Type B pancreatic cell (in vitro differentiated cells): ENCODE measurements at places on chromosomes 6 and 20. TPM values are rescaled to one million over a fixed set of nuclear protein-coding genes. Genes with fewer than 3 reads are reported as not detected.

- no peak overlapping the region for H3K4me3 ChIP-seq
- peak overlapping the region; percentile 53 for H3K27ac ChIP-seq
- H3K27me3 ChIP-seq, result no peaks in the 10 kb centered on the region
- H3K4me1 ChIP-seq, result peaks cover 41% of the 10 kb centered on the region
These were observed 11.8 kb upstream of the NAA20 start for GRCh38 chr20:20005342-20005741.

GRCh38 chr6:44781912-44782597 lies 394.5 kb downstream of the CDC5L start:
- no peak overlapping the region for H3K27ac ChIP-seq
- DNase-seq, result no peak
- peaks cover 4% of the 10 kb centered on the region for H3K27me3 ChIP-seq
- H3K4me1 ChIP-seq, result peaks cover 4% of the 10 kb centered on the region

DNA sequence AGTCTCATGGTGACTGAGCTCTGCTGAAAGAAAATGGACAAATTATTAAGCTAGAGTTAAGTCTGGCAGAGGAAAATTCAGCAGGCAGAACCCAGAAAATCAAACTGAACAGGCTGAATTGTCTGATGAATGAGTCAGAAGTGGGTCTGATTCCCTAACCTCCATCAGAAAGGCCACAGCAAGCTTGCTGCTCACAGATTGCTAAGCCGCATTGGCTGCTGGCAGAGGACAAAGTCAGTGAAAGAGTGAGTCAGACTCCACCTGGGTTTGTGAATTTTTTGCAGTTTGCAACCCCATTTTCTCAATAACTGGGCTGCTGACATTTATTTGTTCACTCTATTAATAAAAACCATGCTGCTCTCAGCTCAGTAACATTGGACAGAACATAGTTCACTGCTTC lies 191.3 kb downstream of the EPM2A start:
- H3K4me1 ChIP-seq, result peaks cover 4% of the 10 kb centered on the region
- H3K36me3 ChIP-seq, result no peaks in the 10 kb centered on the region
- no peak for DNase-seq
- no peak overlapping the region for H3K4me3 ChIP-seq
- no peak overlapping the region for H3K27ac ChIP-seq
- no peaks in the 10 kb centered on the region for H3K27me3 ChIP-seq

DNA sequence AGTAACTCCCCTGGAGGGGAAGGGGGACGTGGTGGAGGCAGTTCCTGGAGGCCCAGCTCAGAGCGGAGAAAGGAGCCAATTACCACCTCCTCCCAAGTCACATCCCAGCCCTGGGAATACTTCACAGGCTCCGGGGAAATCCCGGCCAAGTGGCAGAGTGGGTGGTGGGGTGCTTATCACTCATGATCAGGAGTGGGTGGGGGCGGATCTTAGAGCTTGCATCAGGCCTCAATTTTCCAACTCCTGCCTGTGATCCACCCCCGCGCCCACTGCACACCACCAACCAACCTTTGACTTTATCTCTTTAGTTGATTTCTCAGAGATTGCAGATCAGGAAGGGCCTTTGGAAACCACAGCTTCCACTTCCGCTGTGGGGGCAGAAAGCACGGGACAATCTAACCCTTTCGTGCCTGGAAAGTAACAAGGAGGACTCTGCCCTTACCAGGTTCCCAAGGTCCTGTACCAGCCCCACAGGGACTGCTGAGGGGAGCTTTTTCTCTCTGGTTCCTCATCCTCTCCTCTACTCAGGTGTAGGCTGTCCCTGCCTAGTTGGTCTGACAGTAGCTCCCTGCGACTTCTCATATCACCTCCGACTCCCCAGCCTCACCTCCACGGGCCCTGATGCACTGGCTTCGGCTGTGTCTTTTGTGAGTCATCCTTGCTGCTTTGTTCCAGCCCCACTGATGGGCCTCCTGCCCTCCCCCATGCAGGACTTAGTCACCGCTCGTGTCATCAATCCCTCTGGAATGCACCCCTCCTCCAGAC lies 24.9 kb upstream of the IER3 start:
- peak overlapping the region; percentile 61 for H3K4me3 ChIP-seq
- no peaks in the 10 kb centered on the region for H3K27me3 ChIP-seq
- H3K4me1 ChIP-seq, result peaks cover 54% of the 10 kb centered on the region
- H3K27ac ChIP-seq, result peak overlapping the region; percentile 88
- no peak for DNase-seq

DNA sequence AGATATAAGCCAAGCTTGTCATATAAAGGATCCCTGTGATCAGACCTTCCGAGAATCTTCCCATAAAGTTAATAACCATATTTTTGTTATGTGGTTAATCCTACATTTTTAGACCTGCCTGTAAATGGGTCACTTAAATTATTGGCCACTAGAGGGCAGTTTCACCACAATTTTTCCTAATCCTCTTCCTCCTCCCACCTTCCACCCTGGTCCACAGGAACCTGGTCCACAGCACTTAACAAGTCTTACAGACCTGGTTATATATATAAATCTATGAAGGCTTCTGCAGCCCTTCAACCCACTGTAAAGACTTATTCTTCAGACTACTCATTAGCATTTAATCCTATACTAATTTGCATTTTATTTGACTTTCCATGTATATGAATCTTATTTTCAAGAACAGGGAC lies 28.3 kb downstream of the MRS2 start:
- H3K4me1 ChIP-seq, result peaks cover 15% of the 10 kb centered on the region
- H3K4me3 ChIP-seq, result no peak overlapping the region
- no peak for DNase-seq
- H3K36me3 ChIP-seq, result peaks cover 8% of the 10 kb centered on the region
- no peaks in the 10 kb centered on the region for H3K27me3 ChIP-seq

DNA sequence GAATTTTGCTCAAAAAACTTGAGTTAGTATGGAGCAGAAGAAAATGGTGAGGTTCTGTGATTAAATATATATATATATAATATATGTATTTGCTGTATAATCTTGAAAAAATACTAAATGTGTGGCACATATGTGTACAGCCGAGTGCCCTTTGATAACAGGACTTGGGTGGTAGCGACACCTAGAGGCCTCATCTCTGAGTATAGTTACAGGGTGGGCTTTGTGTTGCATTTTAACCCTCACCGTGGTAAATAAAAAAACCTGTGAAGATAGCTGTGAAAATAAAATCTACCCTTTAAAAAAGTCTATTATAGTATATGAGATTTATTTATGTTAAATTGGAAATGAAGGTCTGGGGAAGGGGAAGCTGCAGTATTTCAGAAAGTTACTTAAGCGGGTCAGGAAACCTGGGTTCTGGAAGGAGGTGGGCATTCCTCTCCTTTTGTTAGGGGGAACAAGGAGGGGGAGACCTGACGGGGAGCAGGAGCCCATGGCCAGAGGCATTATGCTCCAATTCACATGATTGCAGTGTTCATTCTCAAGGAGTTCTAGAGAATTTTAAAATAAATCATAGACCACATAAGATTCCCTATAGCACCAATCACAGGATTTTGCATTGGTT lies 82.7 kb downstream of the SH3BGRL2 start:
- no peaks in the 10 kb centered on the region for H3K36me3 ChIP-seq
- no peak overlapping the region for H3K27ac ChIP-seq
- no peak overlapping the region for H3K4me3 ChIP-seq
- no peaks in the 10 kb centered on the region for H3K27me3 ChIP-seq
- H3K4me1 ChIP-seq, result peaks cover 11% of the 10 kb centered on the region

DNA sequence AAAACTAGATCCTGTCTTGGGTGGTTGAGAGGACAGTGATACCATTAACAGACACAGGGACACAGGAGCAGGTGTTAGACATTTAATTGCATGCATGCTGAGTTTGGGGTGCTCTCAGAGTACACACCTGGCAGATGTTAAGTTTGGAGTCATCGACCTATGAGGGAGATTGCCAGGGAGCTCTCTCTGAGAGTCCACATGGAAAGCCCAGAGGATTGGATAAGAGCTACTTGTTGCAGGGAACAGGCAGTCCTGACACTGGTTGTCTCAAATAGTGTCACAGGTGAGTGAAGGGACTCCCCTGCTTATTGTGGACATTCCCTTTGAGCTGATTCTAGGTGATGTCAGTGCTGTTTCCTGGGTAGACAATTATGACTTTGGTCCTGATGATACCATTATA lies 3.1 kb downstream of the ATRN start:
- H3K27ac ChIP-seq, result peak overlapping the region; percentile 38
- DNase-seq, result no peak
- H3K4me1 ChIP-seq, result peaks cover 27% of the 10 kb centered on the region

- H3K27me3 ChIP-seq, result no peaks in the 10 kb centered on the region
- no peaks in the 10 kb centered on the region for H3K4me1 ChIP-seq
- H3K36me3 ChIP-seq, result peaks cover 36% of the 10 kb centered on the region
- DNase-seq, result no peak
- H3K4me3 ChIP-seq, result no peak overlapping the region
These were observed 124.6 kb downstream of the SLC23A2 start for GRCh38 chr20:4876731-4877130.

- H3K27me3 ChIP-seq, result no peaks in the 10 kb centered on the region
- H3K27ac ChIP-seq, result peak overlapping the region; percentile 74
- H3K36me3 ChIP-seq, result no peaks in the 10 kb centered on the region
- DNase-seq, result peak; percentile 66
These were observed 75.8 kb upstream of the AFDN start for GRCh38 chr6:167750956-167751358.

DNA sequence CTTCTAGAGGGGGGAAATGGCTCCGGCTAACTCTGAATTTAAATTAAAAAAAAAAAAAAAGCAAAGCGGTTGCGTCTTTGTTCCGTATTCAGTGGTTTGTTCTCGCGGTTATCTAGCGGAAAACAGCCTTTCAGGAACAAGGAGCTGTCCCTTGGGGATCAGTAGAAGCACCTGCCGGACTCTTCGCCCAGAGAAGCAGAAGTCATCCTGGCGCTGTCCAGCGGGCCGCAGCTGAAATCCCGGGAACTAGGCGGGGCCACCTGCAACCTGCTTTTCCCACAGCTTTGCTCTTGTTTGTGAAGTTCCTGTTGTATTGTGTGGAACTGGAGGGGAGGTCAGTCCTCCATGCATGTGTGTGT lies 43.9 kb upstream of the GJE1 start:
- DNase-seq, result no peak
- H3K36me3 ChIP-seq, result no peaks in the 10 kb centered on the region
- H3K27ac ChIP-seq, result no peak overlapping the region
- no peaks in the 10 kb centered on the region for H3K4me1 ChIP-seq
- H3K27me3 ChIP-seq, result peaks cover 27% of the 10 kb centered on the region

DNA sequence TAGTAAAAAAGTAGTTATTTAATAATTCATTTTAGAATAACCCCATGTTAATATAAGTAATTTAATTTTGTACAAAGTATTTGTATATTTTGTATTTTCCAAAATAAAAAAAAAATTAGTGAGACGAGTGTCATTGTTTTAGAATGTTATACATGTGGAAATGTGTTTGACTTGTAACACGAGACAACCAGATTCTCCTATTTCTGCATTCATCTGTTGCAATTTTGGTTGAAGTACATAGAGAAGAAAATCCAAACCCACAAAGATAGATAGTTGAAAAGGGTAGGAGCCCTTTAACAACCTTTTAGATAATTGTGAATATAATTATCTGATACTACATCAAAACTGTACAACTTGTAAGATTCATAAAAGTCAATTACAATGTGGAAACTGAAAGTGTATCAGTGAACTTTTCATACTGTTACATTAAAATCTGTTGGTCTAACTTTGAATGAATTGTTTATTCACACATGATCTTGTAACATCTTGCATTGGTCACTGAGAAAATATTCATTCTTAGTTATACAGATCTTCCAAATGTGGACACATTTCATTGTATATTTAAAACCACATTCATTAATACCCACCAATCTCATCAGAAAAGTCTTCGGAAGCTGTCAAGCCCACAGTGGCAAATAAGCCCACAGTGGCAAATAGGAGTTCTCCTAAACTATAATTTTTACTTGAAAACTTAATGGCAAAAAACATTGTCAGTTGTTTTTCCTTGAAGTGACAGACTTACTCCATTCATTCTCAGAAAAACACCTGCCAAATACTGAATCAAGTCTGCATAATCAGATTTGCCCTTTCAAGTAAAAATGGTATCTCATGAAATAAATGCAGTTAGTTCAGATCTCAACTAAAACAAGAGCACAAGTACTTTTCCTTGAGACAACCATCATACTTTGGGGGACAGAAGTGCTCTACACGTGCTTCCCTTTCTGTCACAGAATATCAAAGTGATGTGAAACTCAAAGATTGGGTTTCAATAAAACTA lies 52.8 kb downstream of the FKBP5 start:
- no peaks in the 10 kb centered on the region for H3K36me3 ChIP-seq
- no peak overlapping the region for H3K27ac ChIP-seq
- DNase-seq, result no peak
- no peaks in the 10 kb centered on the region for H3K27me3 ChIP-seq

DNA sequence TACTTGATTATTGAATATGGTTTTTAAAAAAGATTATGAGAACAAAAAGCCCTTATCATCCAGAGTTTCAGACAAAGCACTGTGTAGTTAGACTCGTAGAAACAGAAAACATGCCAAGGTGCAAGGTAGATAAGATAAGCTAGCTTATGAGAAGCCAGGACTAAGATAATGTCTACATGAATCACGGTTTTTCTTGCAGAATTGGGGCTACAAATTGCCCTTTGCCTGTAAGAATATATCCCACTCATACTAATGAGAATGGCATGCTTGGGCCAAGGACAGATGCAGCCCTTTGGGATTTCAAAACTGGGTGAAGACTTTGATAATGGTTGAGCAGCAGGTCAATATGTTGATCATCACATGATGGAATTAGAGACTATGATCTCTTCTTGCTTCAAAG lies 165.3 kb upstream of the PREP start:
- H3K36me3 ChIP-seq, result no peaks in the 10 kb centered on the region
- H3K27me3 ChIP-seq, result peaks cover 8% of the 10 kb centered on the region
- no peaks in the 10 kb centered on the region for H3K4me1 ChIP-seq
- no peak overlapping the region for H3K27ac ChIP-seq

DNA sequence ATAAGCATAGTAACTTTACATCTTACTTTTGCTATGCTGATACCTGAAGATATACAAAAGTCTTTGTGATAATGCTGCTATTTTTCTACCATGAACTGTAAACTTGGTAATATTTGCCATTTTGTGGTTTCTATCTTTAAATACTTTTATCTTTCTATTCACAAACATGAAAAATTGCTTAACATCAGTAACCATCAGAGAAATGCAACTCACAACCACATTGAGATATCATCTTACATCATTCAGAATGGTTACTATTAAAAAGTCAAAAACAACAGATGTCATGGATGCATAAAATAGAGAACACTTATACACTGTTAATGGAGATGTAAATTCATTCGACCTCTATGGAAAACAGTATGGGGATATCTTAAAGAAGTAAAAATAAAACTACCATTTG lies 112.0 kb downstream of the TRDN start:
- no peaks in the 10 kb centered on the region for H3K27me3 ChIP-seq
- no peak overlapping the region for H3K27ac ChIP-seq
- H3K36me3 ChIP-seq, result no peaks in the 10 kb centered on the region
- H3K4me1 ChIP-seq, result no peaks in the 10 kb centered on the region
- H3K4me3 ChIP-seq, result no peak overlapping the region
- no peak for DNase-seq

GRCh38 chr6:139277161-139277560 lies 14.6 kb downstream of the TXLNB start:
- no peaks in the 10 kb centered on the region for H3K4me1 ChIP-seq
- no peak overlapping the region for H3K4me3 ChIP-seq
- no peak for DNase-seq
- no peaks in the 10 kb centered on the region for H3K27me3 ChIP-seq
- H3K27ac ChIP-seq, result no peak overlapping the region

The MEI4 gene
- total RNA-seq, result 0.29 and 1.1 TPM in 2 replicates

The NKAIN4 gene
- total RNA-seq, result 6.5 and 10.2 TPM in 2 replicates

The HLA-DPB1 gene
- total RNA-seq, result 10.9 and 27.3 TPM in 2 replicates

The RRBP1 gene
- 161 and 230 TPM in 2 replicates for total RNA-seq

The BPIFA1 gene
- total RNA-seq, result 0.69 and 0.97 TPM in 2 replicates

The SPO11 gene
- total RNA-seq, result not detected in 2 replicates
